ENCODE measurements at places on chromosomes 3 and 15.
A peak's percentile ranks its signal among the peaks of the same experiment; 100 is the strongest.

DNA sequence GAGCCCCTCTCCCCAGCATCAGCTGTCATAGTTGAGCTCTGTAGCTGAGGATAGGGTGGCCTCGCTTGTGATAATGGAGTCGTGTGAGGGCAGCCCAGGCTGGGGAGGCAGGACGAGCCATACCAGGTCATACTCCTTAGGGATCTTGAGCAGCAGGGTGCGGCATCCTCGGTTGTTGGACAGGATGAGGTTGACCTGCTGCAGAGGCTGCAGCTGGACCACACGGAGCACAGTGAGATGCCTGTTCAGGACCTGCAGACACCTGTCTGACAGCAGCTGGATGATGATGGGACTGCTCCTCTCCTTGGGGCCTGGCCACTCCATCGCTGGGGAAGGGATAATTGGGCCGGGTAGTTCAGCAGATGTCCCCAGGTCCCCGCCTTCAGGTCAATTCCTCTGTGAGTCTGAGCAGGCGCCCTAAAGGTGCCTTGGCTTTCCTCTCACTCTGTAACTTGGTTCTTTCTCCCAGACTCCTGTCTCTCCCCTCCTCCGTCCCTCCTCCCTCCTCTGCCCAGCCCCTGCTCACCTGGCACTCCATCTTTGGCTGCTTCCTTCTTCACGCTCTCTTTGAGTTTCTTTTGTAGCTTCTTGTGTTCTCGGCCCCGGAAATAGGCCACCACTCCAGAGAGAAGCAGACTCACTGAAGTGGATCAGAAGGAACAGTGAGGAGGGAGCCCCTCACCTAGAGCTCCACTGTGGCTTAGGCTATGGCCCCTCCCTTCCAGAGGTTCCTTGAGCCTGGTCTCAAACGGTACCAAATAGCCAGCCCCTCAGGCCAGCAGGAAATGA, 7.8 kb downstream of the DUOX2 start:
- DNase-seq: no peak

DNA sequence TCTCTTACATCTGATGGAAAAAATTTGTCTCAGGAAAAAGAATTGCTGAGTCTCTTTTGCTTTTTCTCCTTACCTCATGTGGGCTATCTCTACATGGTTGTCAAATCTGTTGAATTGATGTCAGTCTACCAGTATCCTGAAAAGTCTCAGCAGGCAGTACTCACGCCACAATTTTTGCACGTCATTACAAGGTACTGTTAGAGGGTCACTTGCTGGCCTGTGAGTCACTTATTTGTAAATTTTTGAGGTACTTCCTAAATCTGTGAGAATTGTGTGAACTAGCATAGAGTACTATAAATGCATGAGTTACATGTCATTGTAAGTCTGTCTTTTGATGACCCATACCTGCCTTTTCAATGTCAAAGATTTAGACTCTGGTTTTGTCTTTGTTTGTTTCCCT, 15.9 kb downstream of the HPS3 start:
- no peak for DNase-seq

GRCh38 chr15:63323798-63324563, 46.6 kb downstream of the APH1B start:
- DNase-seq: no peak

- DNase-seq: peak; percentile 85
Measured at GRCh38 chr3:37753428-37753827, 108.3 kb upstream of the CTDSPL start.

- DNase-seq: no peak
Measured at GRCh38 chr3:129745253-129745652, 138.8 kb upstream of the PLXND1 start.

DNA sequence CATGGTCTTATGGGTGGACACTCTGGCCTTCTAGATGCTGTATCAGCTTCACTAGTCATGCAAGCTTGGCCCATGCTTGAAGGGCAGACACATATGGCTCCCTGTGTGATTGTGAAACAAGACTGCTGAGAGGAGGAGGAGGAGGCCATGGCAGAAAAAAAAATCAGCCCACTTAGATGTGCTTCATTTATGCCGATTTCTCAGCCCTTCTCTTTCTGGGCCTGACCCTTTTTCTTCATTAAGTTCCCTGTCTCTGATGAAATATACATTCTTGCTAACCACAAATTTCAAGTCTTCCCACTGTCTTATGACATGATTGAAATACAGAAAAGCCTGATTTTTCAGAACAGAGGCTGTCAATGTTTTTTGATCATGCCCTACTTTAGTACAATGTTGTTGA, 213.0 kb upstream of the FEZF2 start:
- DNase-seq: no peak

DNA sequence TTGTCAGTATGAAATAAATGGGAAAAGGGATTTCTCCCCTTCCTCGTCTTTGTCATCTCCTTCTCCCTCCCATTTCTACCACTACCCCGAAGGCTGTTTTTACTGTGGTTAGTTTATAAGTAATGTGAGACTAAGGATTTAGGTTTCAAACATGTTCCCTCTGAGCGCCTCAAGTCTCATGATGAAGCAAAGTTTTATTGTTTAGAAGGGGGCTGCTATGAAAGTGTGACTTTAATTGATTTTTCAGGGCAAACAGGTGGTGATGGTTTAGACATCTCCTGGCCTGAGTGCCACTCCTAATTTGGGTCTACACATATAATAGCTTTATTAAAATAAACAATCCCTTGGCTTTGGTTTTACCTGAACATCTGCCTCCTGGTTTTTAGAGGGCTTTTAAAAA, 185.5 kb downstream of the MCTP2 start:
- no peak for DNase-seq

DNA sequence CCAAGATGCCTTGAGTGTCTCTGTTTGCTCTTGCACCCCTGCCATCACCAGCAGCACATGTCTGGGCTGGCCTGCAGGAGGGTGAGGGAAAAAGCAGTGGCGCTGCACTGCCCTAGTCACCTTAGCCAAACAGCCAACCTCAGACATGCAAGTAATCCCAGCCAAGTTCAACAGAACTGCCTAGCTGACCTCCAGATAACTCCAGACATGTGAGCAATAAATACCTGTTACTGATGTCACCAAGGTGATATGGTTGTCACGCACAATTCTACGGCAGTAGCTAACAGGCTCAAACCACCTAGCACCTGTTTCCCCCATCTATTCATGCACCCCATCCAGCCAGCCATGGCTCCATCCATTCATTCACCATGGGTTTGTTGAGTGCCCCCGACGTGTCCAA, 99.9 kb downstream of the SRGAP3 start:
- DNase-seq: peak; percentile 87

- DNase-seq: no peak
Measured at GRCh38 chr3:112333002-112333380, at the start of gene CD200. Gene CD200, plus strand, starts transcription at chr3:112333156. Its CDS starts 57 bp downstream, at chr3:112333213.

DNA sequence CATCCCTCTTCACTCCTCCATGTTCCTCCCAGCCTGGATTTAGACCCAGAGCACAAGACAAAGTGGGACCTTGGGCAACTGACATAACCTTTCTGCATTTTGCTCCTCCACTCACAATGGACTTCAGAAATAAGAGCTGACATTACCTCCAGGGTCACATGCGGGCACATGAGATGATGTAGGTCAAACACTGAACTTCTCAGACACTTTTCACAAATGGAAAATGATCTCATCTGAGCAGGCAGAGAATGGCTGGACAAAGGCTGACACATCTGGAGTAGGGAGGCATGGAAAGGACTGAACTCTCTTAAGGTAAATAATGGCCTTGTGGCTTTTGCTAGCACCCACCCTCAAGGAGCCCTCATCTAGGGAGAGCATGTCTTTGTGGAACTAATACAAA, 849.2 kb upstream of the CFAP20DC start:
- DNase-seq: no peak

DNA sequence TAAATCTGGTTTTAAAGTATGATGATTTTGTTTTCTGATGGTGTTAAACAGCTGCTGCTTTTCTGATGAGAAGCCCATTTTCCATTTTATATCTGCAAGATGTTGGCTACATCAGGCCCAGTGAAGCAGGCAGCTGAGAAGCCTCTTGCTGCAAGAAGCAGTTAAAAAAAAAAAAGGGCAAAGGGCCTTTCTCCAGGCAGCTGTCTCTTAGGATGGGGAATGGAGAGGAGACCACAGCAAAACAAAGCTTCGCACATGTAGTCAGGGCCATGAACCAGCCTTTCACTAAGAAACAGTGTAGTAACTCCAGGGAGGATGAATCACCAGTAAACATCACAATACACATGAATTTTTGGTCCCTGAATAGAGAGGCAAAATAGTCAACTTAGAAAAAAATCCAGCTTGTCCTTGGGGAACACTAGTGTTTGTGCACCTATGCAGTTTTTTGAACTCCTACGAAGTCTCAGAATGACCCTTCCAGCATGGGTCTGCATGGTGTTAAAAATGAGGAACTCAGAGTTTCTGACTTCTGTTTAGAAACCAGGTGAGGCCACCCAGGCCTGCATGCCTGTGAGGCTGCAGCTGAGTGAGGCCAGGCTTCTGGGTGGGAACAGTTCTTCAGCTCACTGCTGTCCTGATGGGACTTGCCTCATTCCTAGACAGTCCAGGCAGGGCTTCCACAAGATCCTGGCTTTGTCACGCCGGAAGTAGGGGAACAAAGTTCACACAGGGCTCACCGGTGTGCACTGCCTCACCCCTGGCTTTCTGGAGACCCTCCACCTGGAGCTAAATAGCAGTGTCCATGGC, 518.7 kb downstream of the MCTP2 start:
- no peak for DNase-seq

GRCh38 chr15:99084965-99085364, 19.9 kb upstream of the SYNM start:
- DNase-seq: no peak

- no peak for DNase-seq
Measured at GRCh38 chr3:87198774-87199173, 28.3 kb upstream of the CHMP2B start.
